Stimulated activated CD4-positive, alpha-beta T cell treated with anti-CD3 and anti-CD28 coated beads, Interleukin-15, amount 100 ng/mL, for 1 hour (primary cell): ENCODE measurements at places on chromosomes 2 and 18.

GRCh38 chr18:59994357-59994756, 94.6 kb downstream of the PMAIP1 start:
- no peak for DNase-seq

GRCh38 chr2:173370198-173370597, 15.5 kb downstream of the CDCA7 start:
- DNase-seq, result no peak

GRCh38 chr2:64643838-64644457, 9.8 kb downstream of the SERTAD2 start:
- no peak for DNase-seq

GRCh38 chr2:112876257-112876970, 34.6 kb upstream of the IL37 start:
- no peak for DNase-seq

GRCh38 chr2:30481323-30481800, 34.3 kb downstream of the LCLAT1 start:
- no peak for DNase-seq

- DNase-seq, result no peak
Observed at GRCh38 chr2:186713691-186714090, 19.8 kb downstream of the FAM171B start.

- no peak for DNase-seq
Observed at GRCh38 chr2:207251022-207251421, 85.3 kb upstream of the KLF7 start.

DNA sequence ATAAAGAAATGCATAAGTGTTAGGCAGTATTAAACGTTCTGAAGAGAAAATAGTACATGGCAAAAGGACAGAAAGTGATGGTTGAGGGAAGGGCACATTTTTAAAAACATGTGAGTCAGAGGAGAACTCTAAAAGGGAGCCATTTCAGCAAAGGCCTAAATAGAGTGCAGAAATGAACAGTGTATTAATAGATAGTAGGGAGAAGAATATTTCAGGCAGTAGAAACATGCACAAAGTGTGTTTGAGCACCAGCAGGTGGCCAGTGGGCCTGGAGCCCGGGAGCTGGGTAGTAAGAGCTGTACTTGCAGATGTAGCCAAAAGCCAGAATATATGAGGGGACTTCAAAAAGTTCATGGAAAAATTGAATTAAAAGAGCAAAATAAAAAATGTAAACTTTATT, 288.1 kb upstream of the FIGN start:
- no peak for DNase-seq

GRCh38 chr2:53422979-53423378, 344.6 kb upstream of the CHAC2 start:
- DNase-seq, result no peak

GRCh38 chr2:225600444-225600843, 200.9 kb downstream of the NYAP2 start:
- DNase-seq, result no peak

DNA sequence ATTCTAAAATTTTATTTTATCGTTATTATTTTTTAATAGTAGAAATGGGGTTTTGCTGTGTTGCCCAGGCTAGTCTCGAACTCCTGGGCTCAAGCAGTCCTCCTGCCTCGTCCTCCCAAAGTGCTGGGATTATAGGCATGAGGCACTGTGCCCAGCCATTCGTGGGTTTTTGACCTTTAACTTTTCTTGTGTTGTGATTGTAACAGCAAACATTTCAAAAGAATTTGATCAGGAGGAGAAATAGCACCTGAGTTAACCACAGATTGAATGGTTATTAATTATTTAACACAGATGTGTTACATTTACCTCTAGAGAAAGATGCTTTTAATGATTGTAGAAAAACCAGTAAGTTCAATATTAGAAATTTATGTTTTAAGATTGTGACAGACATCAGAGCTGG, 132.0 kb downstream of the HAUS1 start:
- no peak for DNase-seq

- DNase-seq, result no peak
Observed at GRCh38 chr2:48397281-48397680, 132.7 kb upstream of the STON1 start.

- no peak for DNase-seq
Observed at GRCh38 chr2:27152796-27153464, 4.1 kb downstream of the TCF23 start.

DNA sequence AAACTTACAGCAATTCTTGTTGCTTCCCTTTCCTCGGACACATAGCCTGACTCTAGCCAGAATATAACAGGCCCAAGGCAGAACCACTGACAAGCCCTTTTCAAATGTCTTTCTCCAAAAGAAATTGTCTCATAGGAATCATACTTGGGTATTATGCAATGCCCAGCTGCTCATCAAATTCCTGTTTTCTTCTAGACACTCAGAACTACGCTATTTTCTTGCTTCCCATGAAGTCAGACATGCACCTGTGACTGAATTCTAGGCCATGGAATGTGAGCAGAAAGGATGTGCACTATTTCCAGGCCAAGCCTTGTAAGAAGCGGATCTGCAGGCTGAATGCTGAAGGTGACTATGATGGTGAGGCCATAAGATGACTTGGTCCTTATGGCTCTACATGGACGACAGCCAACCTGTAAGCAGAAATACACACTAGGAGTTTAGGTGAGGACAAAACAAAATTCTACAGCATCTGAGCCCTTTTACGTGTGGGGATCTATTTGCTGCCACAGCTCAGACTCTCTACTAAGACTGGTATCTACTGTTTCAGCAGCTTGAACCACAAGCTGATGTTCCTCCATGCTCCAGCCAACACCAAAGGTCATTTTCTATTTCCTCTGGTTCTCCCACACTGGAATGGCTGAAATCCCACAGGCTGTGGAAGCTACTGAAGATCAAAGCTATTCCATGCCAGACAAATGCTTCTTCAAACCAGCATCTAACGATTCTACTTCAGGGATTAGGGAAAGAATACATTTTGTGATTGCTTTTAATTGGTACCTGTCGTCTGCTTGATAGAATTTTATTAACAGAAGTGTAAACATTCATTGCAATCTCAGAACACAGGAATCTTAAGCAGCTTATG, 378.7 kb downstream of the RBM43 start:
- DNase-seq, result no peak
